T follicular helper cell (primary cell): ENCODE measurements at places on chromosomes 6 and 20.

GRCh38 chr6:6597682-6598081, 9.2 kb downstream of the LY86 start:
- DNase-seq = no peak

- no peak for DNase-seq
Observed at GRCh38 chr20:4709261-4710105, 12.2 kb upstream of the PRND start.

GRCh38 chr6:105836889-105837288, 249.2 kb upstream of the PRDM1 start:
- no peak for DNase-seq

- no peak for DNase-seq
Observed at GRCh38 chr6:136737374-136737844, 54.9 kb downstream of the MAP3K5 start.

DNA sequence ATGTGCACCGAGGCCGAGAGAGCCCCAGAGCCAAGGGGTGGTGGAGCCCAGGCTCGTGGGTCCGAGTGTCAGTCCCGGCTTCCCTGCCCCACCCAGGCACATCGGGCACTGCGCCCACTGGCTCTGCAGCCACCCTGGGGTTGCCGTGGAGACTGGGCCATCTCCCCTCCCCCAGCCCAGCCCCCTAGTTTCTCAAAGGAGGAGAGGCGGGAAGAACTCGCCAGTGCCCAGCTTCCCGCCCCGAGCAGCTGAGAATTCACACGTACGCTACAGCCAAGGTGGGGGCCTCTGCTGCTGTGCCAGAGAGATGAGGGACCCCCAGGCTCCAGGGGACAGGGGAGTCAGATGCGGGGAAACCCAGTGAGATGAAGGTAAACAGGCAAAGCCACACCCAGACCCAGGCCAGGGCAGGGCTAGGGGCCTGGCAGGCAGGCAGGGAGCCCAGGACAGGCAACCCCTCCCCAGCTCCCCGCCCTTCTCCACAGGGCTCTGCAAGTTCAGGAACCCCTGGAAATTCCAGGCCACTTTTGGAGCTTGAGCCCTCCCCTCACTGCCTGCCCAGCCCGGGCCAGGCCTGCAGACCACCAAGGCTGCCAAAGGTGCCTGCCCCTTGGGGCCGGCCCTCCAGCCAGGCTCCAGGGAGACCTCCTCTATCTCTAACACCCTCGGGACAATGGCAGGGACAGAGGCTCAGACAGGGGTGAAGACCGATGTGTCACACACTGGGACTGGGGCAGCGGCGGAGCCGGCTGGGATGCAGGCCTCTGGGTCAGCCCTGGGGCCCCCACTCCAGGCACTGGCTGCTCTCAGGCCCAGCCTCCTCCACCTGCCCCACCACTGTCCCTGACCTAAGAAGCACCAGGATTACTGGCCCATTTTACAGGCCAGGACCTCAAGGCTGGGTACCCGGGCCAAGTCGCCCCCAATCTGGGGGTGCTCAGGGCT, 6.0 kb downstream of the LAMA5 start:
- DNase-seq = no peak

GRCh38 chr20:58116505-58116904, 111.9 kb downstream of the ANKRD60 start:
- DNase-seq = no peak

DNA sequence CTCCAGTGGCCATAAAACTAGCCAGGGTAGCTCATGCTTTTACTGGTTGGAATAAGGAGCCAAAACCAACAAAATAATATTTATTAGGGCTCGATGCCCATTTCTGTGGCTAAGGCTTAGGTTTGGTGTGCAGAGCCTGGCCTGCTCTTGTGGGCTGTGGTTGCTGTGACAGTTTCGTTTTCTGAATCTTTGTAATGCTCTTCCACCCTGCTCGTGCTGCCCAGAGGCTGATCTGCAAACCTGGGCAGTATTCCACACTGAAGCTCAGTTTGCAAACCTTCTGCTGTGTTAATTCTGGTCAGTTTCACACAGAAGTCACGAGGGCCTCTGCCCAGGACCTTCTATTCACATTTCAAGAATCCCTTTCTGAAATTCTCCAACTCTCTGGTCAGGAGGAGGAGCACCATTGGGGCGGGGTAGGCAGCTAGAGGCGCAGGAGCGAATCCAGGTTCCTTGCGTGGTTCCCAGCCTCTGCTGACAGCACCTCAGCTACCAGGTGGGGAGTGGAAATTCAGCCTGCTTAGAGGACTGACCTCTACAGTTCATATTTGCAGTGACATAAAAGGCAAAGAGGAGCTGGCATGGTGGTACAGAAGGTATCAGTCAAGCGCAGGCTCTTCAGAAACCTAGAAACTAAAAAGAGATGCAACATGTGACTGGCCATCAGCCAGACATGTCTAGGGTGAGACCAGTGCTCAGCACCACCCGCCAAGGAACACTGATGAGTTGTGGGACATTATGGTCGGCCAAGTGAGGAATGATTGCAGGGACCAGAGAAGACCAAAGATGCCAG, 14.3 kb upstream of the C20orf144 start:
- no peak for DNase-seq

GRCh38 chr20:22525821-22526220, 58.6 kb downstream of the FOXA2 start:
- no peak for DNase-seq

GRCh38 chr20:58293453-58293852, 16.1 kb upstream of the RAB22A start:
- DNase-seq = no peak

GRCh38 chr20:33875055-33875454, 63.9 kb downstream of the CHMP4B start:
- no peak for DNase-seq

DNA sequence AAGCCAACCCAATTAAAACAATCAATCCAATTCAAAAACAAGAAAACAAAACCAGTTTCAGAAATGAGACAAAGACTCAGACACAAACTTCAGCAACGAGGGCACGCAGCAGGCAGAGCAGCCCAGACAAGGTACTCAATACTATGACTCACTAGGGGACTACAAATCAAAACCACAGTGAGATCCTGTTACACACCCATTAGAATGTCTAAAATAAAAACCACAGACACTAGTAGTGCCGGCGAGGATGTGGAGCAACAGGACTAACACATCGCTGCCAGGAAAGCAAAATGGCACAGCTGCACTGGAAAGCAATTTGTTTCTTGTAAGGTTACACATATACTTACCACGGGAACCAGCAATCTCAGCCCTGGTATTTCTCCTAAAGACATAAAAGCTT, 28.4 kb upstream of the MAS1L start:
- no peak for DNase-seq

- no peak for DNase-seq
Observed at GRCh38 chr20:34987288-34988190, 31.9 kb downstream of the MYH7B start.

- DNase-seq = no peak
Observed at GRCh38 chr20:36268440-36269342, 32.4 kb downstream of the AAR2 start.

- DNase-seq = no peak
Observed at GRCh38 chr6:56814308-56814707, 140.6 kb upstream of the BEND6 start.

- no peak for DNase-seq
Observed at GRCh38 chr6:122872311-122872710, 83.3 kb downstream of the SMPDL3A start.

DNA sequence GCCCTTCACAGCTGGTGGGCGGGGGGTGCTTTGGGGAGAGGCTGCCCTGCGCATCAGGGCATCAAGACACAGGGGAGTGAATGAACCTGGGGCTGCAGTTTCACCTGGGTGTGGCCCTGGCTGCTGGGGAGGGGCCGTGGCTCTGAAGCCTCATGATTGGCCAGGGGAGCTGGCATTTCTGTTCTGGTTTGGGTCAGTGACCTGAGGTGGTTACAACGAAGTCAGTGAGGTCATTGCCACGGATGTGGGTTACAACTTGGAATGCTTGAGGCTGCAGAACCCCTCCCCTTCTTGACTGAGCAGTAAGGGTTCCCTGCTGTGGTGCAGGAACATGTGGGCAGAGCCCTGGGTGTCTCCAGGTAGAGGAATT, 3.0 kb downstream of the TCEA2 start:
- no peak for DNase-seq

GRCh38 chr20:9068841-9069663, at the start of gene PLCB4:
TSS of gene PLCB4 (plus strand) at chr20:9069087. CDS start at chr20:9307815, 238,728 bp downstream.
- DNase-seq = no peak

GRCh38 chr6:86107985-86108384, 465.3 kb upstream of the SYNCRIP start:
- DNase-seq = no peak

GRCh38 chr20:2762578-2763131, 37.8 kb downstream of the CPXM1 start:
- DNase-seq = no peak

- peak; percentile 20 for DNase-seq
Observed at GRCh38 chr20:2741463-2741862, 48.9 kb downstream of the EBF4 start.

DNA sequence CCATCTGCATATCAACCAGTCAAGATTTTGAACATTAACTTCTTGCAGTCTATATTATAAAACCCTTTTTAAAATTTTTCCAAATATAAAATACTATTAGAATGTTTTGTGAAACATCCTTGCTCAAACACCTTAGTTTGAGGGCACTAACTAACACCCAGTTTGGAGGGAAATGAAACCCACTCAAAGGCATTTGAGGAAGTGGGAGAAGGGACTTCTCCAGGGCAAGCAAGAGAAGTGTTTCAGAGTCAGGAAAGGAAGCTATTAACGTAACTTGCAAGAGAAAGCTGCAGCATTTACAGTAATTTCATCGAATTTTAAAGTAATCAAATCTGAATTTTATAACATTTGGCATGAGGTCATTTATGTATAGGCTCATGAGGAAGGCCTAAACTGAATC, 21.3 kb downstream of the MTFR2 start:
- no peak for DNase-seq

DNA sequence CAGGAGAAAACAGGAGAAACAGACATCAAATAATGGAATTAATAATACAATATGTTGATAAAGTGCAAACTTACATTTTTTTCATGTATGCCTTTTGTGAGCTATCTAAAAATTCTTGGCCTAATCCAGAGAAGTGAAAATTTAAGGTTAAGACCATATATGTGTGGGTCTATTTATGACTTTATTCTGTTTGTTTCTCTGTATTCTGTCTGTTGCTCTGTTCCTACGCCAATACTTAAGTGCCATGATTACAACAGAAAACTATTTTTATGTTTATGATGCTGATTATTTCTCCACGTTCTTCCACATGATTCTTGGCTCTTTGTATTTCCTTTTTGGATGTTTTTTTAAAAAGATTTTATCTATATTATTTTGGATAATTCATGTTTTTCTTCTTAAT, 109.6 kb upstream of the MAP3K4 start:
- DNase-seq = no peak

DNA sequence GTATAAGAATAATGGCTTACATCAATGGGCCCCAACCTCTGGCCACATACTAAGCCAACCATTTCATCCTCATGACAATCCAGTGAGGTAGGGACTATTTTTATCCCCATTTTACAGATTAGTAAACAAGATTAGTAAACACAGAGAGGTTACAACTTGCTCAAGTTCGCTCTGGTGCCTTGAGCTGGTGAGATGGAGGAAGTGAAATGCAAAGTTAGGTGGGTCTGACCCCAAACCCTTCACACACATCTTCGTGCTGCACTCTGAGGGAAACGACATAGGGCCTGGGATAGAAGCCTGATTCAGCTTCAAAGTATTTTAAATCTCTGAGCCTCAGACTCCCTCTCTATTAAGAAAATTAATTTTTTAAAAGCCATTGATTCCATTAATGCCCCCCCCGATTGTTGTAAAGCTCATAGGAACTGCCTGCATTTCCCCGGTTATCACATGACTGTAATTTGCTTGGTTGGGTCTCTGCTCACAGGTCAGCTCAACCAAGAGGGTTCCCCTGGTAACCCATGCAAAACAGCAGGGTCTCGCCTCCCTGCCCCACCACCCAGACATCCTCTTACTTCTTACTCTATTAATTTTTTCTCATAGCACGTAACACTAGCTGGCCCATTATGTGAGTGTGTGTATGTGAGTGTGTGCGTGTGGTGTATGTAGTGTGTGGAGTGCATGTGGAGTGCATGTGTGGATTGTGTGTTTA, 221.2 kb downstream of the MAFB start:
- no peak for DNase-seq

- DNase-seq = no peak
Observed at GRCh38 chr20:56976336-56976735, 290.1 kb downstream of the BMP7 start.

GRCh38 chr6:152552616-152553209, 84.4 kb downstream of the SYNE1 start:
- no peak for DNase-seq

- DNase-seq = peak; percentile 35
Observed at GRCh38 chr6:10801224-10801848, 37.0 kb downstream of the MAK start.

- no peak for DNase-seq
Observed at GRCh38 chr20:58659841-58660240, 8.8 kb downstream of the STX16 start.

DNA sequence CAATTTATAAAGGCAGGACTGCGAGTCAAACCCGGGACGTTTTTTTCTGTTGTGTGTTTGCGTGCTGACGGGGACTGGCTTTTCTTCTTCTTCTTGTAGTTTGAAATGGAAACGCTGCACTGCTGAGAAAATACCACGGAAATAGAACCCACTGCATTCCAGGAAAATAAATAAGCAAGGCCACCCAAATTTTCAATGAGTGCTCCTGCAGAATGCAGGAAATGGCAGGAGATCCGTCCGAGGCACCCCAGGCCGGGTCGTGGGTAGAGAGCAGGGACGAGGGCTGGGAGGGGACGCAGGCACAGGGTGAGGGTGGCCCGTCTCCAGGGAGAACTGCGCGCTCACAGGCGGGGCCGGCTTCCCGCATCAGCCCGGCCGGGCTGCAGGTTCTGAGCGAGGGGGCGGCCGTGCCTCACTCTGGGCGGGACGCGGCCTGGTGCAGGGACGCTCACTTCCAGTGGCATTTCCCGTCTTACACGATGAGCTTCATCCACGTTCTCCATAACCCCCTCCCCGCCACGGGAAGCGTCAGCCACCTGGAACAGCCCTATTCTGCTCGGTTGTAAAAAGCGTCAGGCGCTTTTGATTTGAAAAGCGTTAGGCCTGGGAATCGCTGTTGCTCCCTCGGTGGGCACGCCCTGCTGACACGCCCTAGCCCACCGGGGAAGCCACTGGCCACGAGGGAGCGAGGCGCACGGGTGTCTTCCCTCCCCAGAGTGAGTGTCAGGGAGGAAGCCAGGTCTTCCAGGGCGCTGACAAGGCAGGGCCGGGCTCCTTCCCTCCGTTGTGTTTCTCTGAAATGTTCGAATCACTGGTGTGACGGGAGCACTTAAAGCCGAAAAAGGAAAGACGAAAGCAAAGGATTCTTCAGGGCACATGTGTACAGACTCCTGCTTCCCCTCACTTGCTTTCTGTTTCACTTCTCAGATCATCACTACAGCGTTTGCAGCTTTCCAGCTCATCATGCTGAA, 17.9 kb upstream of the EXOC2 start:
- DNase-seq = peak; percentile 6

- DNase-seq = no peak
Observed at GRCh38 chr20:41939659-41940058, 321.5 kb upstream of the CHD6 start.
